ENCODE measurements at places on chromosomes 3 and 15. TPM values are rescaled to one million over a fixed set of nuclear protein-coding genes. Genes with fewer than 3 reads are reported as not detected.

The PIGZ gene
- 0.23 TPM for total RNA-seq

The MST1 gene
- 3.2 TPM for total RNA-seq

The GPR160 gene
- 5.8 TPM for total RNA-seq

The ZNF80 gene
- total RNA-seq, result not detected

The STX19 gene
- total RNA-seq, result not detected

The LSAMP gene
- total RNA-seq, result 17.6 TPM

The ASB14 gene
- not detected for total RNA-seq

The SMCO1 gene
- not detected for total RNA-seq

The TMCO5A gene
- total RNA-seq, result not detected

The CCR2 gene
- not detected for total RNA-seq

The IMPG2 gene
- total RNA-seq, result 0.21 TPM

The THPO gene
- not detected for total RNA-seq

The ABHD2 gene
- total RNA-seq, result 31.7 TPM
